ENCODE measurements at places on chromosomes 4 and X.

- no peak for DNase-seq
Measured at GRCh38 chrX:150897421-150898320, 797 bp downstream of the CD99L2 start.

- no peak for DNase-seq
Measured at GRCh38 chr4:153794006-153794405, 5.1 kb upstream of the SFRP2 start.

DNA sequence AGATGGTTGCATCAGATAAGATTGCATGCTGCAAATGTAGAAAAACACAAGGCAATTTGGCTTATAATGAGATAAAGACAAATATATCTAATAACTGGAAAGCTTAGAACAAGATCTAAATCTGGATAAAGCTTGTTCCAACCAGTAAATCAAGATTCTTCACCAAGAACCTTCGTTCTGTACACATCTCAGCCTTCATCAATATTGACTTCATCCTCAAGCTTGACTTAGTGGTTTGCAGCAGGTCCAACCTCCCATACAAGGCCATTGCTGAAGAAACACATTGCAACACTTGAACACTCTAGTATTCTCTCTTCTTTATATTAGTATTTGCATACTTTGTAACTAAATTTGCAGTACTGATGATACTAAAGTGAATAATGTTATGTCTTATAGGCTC is 407.6 kb downstream of the TLL1 start:
- DNase-seq = no peak

DNA sequence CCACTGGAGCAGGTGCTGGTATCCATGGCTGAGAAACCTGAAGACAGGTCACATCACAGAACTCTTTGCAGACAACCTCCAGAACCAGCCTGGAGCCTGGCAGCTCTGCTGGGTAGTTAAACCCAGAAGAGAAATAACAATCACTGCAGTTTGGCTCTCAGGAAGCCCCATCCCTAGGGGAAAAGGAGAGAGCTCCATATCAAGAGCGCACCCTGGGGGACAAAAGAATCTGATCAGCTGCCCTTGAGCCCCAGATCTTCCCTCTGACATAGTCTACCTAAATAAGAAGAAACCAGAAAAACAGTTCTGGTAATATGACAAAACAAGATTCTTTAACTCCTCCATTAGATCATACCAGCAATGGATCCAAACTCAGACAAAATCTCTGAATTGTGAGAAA is 823.2 kb upstream of the FRG1 start:
- no peak for DNase-seq

DNA sequence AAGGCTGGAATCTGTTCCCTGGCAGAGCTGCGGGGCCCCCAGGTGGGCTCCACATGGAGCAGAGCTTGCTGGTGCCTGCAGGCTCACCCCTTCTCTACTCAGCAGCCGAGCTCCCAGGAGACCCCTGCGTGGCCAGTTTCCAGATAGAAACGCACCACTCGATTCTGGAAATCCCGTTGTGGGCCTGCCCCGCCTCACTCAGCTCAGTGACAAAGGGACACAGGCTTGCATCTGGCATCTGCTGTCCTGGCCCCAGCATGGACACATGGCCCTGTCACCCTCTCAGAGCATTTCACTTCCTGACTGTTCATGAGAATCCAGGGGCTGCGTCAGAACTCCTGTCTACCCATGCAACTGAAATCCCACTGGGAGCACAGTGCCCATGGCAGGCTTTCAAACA is 20.5 kb upstream of the C4orf50 start:
- no peak for DNase-seq

DNA sequence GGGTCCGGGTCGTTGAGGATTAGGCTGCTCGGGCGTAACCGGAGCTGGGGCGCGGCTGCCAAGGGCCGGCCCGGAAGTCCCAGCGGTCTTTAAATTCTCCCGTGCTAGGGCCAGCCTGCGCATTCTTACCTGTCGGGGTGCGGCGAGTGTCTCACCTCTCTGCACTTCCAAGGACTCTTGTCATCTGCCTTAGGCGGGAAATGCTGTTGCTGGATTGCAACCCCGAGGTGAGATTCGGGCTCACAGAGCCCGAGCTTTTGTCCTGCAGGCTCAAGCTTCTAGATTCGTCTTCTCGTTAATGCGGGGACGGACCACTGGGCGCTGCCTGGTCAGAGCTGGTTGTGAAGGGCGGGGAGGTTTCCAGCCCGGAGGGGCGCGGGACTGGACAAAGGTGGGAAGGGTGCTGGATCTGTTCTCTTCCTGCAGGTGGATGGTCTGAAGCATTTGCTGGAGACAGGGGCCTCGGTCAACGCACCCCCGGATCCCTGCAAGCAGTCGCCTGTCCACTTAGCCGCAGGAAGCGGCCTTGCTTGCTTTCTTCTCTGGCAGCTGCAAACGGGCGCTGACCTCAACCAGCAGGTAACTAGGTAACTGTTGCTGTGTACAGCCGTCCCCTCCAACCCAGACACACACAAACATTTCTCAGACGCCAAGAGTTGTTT is at the start of gene ANKRD37:
TSS of gene ANKRD37 (plus strand) at position 118 of the 662 bp plus-strand sequence. CDS start at position 201, 83 bp downstream.
- DNase-seq = no peak

- DNase-seq = no peak
Measured at GRCh38 chr4:173934933-173935620, 348.4 kb downstream of the FBXO8 start.

GRCh38 chr4:84366161-84366560 is 132.9 kb downstream of the NKX6-1 start:
- no peak for DNase-seq

Measured in stimulated activated CD4-positive, alpha-beta T cell treated with anti-CD3 and anti-CD28 coated beads, Interleukin-1b, Interleukin-23, amount 100 ng/mL, for 1 hour (primary cell).